K562 (cell line): ENCODE measurements at places on chromosomes 16 and 17.

DNA sequence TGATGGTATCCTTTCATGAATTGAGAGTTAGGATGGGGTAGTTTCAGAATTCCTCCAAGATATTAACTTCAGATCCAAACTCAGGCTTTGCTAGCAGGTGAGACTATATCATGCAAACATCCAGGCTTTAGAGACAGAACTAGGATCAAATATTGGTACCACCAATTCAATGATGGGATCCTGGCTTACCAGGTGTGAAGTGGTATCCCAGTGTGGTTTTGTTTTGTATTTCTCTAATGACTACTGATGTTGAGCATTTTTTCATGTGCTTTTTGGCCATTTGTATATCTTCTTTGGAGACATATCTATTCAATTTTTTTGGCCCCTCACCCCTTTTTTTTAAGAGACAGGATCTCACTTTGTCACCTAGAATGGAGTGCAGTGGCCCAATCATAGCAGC is 57.0 kb downstream of the TOM1L2 start:
- no peak for DNase-seq

DNA sequence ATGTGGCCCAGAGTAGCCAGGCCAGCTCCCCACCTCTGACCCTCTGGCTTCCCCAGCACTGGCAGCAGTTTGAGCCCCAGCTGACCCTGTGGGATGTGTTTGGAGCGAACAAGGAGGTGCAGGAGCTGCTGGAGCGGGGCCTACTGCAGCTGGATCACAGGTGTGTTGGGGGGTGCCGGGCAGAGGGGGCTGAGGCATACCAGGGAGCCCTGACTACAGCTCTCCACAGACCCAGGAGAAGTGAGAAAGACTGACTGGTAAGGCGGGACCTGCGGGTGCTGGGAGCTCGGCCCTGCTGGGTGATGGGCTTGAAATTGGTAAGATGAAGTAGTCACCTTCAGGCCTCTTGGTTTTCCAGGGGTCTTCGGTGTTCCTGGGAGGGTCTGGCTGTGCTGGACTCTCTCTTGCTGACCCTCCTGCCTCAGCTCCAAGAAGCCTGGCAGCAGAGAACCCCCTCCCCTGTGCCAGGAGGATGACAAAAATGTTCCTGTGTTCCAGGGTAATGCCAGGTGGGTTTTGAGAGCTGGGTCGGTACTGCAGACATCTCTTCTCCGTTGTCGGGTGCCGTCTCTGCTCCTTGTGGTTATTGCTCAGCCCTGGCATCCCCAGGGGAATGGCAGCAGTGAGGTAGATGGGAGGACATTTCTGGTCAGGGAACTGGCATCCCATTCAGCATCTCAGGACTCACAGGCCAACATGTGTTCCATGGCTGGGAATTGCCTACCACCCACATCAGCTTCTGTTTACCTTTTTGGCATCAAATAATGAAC is 5.9 kb downstream of the RSAD1 start:
- no peak for DNase-seq

GRCh38 chr16:31265329-31266245 is 5.8 kb downstream of the ITGAM start:
- DNase-seq: no peak

- DNase-seq: no peak
These were observed 21.2 kb upstream of the TAOK1 start for GRCh38 chr17:29368926-29369325.

DNA sequence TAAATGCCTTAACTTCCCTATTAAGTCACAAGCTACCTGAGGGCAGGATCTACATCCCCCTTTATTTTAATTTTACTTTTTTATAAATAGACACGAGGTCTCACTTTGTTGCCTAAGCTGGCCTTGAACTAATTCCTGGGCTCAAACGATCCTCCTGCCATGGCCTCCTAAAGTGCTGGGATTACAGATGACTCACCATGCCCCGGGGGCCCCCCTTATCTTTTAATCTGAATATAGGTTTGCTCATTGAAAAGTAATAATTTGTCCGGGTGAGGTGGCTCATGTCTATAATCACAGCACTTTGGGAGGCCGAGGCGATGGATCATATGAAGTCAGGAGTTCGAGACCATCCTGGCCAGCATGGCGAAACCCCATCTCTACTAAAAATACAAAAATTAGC is 14.2 kb downstream of the ETV4 start:
- DNase-seq: peak; percentile 46

DNA sequence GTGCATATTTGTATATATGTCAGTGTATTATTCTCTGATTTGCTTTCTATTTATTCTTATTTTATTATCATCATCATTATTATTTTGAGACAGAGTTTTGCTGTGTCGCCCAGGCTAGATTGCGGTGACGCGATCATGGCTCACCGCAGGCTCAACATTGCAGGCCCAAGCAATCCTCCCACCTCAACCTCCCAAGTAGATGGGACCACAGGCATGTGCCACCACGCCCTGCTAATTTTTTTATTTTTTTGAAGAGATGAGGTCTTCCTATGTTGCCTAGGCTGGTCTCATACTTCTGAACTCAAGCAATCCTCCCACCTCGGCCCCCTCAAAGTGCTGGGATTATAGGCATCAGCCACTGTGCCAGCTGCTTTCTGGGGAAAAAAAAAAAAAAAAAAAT is 8.4 kb upstream of the ARHGAP17 start:
- DNase-seq: no peak

DNA sequence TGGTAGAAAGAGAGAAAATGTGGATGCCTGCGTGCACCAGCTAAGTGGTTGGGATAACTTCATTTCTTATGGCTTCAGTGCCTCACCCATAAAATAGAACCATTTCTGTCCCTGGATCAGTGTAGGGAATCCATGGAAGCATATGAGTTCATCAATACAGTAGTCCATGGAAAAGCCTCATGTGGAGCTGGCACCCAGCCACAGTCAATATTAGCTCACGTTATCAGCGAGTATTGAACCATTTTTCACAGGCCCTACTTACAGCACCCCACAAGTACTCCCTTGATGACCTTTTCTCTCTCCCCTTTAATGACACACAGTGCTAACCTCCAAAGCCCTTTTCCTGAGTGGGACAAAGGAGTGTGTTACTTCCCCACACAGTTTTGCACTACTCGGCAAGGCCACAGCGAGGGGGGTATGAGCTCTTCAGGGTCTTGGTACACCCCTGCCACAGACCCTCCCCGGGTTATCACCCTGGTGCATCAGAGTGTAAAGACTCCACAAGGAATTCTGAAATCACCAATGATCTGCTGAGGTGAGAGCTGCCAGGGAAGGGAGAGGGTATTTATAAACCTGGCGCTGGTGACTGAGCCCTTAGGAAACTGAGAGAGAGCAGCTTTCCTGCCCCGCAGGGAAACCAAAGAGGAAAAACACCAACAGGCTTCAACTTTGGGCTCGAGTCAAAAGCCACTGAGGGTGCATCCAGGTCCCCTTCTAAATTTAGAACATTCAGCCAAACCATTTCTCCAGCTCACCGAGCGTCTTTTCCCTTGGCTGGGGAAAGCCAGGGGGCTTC is 36.9 kb downstream of the DYNLRB2 start:
- no peak for DNase-seq

- DNase-seq: no peak
These were observed 151.8 kb downstream of the PITPNC1 start for GRCh38 chr17:67528751-67529436.

DNA sequence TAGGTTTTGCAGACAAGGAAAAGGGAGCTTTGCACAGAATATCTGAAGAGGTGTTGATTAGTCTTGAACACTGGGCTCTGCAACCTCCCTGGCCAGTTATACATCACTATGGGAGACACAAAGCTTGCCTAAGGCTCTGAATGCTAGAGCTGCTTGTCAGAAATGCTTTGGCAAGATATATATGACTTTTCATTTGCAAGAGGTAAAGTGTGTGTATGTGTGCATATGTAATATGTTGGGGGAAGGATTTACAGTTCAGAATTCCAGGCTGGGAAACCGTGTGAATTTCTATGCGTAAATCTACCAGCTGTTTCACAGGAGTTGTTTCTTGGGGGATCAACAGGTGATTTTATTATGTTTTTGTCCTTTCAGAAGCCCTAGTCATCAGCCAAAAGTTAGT is 350.9 kb downstream of the TMEM114 start:
- no peak for DNase-seq

GRCh38 chr17:79214459-79214858 is 139.8 kb downstream of the ENGASE start:
- DNase-seq: no peak

GRCh38 chr16:69494991-69495392 is 70.6 kb downstream of the CYB5B start:
- DNase-seq: peak; percentile 65

GRCh38 chr17:65533852-65534457 is 27.5 kb downstream of the AXIN2 start:
- no peak for DNase-seq

GRCh38 chr17:36900160-36900512 is 37.1 kb upstream of the LHX1 start:
- DNase-seq: no peak

- DNase-seq: no peak
These were observed 89.5 kb downstream of the RAP1GAP2 start for GRCh38 chr17:2885733-2886132.

- DNase-seq: no peak
These were observed 151.6 kb downstream of the SOCS1 start for GRCh38 chr16:11104168-11105037.

GRCh38 chr16:85567101-85567866 is 45.8 kb upstream of the GSE1 start:
- DNase-seq: peak; percentile 80

DNA sequence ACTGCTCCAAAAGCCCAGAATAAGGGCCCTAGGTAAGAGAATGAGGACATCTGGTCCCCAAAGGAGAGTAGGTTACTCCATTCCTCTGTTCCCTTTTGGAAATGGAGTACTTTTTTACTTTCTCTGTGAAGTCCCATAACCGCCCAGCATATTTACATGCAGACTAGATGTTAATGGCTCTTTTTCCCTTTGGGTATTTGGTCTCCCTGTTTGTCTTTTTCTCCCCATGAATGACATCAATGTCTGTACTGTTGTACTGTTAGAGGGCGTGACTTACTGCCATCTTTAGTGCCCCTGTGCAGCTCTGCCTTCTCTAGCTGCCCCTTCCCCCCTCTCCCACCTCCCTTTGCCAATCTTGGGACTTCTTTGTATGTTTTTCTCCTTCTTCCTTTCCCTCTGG is 19.0 kb downstream of the GPR179 start:
- no peak for DNase-seq

GRCh38 chr17:33664116-33664840 is 371.2 kb upstream of the ASIC2 start:
- no peak for DNase-seq

DNA sequence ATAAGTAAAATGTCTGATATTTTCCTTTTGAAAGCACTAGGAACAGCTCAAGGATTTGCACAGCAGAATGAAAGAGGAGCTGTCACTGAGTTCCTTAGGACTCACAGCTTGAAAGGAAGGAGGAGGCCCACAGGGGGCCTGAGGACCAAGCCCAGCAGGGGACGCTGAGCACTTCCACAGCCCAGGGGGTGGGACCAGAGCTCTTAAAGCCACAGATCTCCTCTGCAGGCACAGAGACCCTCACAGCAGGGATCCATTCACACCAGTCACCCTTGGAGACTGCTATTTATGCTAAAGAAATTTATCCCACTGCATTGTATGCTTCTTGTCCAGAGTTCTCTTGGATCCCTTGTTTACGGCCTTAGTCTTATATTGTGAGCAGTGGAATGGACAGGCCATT is 253.3 kb downstream of the STX8 start:
- no peak for DNase-seq

- no peak for DNase-seq
These were observed 22.0 kb upstream of the HAS3 start for GRCh38 chr16:69083306-69083941.

- DNase-seq: no peak
These were observed 19.9 kb downstream of the CMTM4 start for GRCh38 chr16:66676599-66676998.

DNA sequence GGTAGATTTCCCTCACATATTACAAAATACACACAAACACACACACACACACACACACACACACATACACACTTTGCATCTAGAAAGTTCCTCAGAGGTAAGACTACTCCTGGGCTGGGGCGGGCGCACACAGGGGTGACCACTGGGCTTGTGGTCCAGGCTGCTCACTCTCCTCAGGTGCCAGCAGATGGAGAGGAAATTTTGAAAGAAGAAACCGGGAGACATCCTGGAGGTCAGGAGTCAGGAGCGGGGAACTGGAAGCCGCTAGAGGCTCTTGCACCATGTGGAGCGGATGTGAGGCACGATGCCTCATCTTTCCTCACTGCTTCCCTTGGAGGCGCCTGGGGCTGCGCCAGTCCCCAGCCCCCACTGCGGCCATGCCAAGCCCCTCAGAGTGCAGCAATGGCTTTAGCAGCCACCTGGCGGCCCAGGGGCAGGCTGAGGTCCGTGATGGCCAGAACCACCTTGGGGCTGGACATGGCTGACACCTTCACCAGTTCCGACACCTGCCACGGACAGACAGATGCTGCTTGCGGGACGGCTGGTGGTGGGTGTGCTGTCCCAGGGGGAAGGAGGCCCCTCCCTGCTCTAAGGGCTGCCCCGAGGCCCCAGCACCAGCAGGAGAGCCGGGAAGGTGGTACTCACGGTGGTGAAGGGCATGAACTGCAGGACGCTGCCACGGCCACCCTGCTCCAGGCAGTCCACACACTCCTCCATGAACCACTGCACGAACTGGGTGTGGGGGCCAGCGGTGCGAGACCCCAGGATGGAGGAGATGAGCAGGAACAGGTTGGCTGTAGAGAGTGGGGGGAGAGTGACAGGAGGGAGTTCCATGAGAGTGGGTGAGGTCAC is 4.1 kb downstream of the CSF3 start:
- no peak for DNase-seq

GRCh38 chr16:9323170-9323569 is 231.7 kb downstream of the HAPSTR1 start:
- DNase-seq: no peak

DNA sequence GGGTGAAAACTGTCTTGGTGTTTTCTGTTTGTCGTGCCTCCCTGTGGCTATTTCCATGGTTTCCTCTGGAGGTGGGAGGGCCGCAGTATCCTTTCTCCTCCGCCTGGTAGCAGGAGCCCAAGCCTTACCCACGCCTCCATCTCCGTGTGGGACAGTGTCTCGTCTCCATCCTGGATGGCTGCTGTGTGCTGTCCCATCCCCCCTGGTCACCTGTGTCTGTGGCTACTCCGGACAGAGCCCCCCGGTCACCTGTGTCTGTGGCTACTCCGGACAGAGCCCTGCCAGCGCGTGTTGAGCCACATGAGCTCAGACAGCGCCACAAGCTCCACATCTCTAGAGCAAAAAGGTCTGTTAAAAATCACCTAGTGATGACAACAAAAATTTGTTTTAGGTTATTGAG is 198.2 kb upstream of the CHMP6 start:
- no peak for DNase-seq
